ENCODE measurements at places on chromosomes 16 and 17.

- no peak for DNase-seq
These were observed 29.6 kb downstream of the CLUAP1 start for GRCh38 chr16:3530371-3530914.

DNA sequence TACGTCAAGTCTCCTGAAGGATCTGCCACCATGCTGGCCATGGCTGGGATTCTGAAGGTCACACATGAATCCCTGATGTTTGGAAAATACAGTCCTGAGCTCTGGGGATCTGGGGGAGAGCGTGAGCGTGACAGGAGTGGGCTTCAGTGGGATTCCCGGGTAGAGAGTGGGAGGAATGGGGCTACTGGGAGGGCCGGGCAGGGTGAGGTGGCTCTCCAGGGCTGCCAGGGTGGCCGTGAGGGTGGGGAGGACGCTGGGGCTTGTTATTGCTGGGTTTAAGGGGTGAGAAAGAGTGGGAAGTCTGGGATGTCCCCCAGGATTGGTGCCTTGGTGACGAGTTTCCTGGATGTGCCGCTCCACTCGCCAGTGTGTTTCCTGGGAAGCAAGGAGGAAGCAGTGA is 31.3 kb downstream of the FOXL1 start:
- no peak for DNase-seq

DNA sequence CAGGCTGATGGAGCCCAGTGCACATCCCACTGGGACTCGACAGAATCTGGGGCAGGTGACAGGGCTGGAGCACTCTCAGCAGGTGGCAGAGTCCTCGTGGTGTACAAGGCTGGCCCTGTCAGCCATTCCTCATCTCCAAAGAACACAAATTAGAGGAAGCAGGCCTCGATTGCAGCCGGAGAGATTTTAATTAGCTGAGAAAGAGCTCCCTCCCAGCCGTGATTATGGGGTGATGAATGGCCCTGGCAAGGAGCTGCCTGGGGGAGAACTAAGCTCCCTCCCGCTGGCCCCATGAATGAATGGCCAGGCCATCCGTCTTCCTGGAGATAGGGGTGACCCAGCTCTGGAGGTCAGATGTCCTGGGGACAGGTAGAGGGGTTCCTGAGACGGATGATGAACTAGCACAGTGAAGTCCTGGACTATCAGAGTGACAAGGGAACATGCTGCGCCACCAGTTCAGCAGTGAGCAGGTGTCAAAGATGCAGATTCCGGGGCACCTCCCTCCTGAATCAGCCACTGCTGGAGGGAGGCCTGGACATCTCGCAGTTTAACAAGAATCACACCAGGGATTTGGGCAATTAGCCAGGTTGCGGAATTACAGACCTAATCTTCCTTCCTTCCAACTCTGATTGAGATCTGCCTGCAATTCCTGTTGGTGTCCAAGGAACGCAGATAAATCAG is 35.5 kb downstream of the PIMREG start:
- no peak for DNase-seq

GRCh38 chr17:7817643-7817964 is 16.4 kb upstream of the KDM6B start:
- no peak for DNase-seq

DNA sequence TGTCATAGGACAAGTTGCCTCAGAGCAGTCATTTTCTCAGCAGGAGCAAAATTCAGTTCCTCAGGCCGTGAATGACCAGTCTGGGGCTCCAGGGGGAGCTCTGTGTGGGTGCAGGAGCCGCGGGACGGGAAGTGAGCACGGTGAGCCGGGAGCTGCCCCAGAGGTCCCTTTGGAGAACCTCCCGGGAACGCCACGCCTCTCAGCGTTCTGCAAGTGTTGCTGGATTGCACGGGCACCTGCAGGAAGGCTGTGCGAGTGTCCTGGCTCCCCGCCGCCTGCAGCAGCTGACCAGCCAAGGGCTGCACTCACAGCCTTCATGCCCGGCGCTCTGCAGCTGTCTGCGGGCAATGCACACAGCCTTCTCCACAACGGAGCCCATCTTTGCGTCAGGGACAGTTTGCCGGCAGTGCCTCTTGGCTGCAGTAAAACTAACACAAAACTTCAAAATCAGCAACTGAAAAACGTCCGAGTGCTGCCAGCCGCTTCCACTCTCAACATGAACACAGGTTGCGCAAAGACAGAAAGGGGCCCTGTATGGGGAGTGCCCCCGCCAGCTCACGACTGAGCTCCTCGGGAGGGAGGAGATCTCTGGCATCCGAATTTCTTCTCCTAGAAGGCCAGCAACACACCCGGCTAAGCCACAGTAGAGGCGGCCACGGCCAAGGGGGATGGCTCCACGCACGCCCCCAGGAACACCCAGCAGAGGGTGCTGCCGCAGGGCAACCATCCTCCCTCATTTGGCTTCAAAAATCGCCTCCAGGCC is 16.0 kb downstream of the NDUFAF8 start:
- DNase-seq, result no peak

- DNase-seq, result no peak
These were observed 2.8 kb downstream of the CCL22 start for GRCh38 chr16:57361404-57361803.

GRCh38 chr17:49545007-49545660 is 30.5 kb upstream of the NXPH3 start:
- DNase-seq, result no peak

- DNase-seq, result no peak
These were observed 42.8 kb downstream of the KANSL1 start for GRCh38 chr17:46150216-46150963.

DNA sequence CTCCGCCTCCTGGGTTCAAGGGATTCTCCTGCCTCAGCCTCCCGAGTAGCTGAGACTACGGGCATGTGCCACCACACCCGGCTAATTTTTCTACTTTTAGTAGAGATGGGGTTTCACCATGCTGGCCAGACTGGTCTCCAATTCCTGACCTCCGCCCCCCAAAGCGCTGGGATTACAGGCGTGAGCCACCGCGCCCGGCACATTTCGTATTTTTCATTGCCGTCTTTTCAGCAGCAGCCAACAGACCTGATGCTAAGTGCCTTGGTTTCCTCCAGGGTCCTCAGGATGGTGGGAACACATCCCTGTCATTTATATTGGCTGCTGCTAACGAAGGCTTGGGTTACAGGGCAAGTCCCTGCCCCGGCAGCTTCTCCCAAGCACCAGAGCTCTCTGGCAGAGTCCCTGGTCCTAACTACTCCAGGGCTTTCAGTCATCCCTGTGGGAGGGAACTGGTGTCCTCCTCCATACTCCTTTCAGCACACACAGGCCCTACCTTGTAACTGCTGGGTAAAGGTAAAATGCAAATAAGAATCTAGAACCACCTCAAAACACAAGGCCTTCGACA is 1.5 kb upstream of the RNF157 start:
- no peak for DNase-seq

GRCh38 chr16:22232277-22233036 is 26.4 kb downstream of the EEF2K start:
- no peak for DNase-seq

GRCh38 chr17:44907729-44908470 is 7.4 kb downstream of the GFAP start:
- DNase-seq, result no peak

DNA sequence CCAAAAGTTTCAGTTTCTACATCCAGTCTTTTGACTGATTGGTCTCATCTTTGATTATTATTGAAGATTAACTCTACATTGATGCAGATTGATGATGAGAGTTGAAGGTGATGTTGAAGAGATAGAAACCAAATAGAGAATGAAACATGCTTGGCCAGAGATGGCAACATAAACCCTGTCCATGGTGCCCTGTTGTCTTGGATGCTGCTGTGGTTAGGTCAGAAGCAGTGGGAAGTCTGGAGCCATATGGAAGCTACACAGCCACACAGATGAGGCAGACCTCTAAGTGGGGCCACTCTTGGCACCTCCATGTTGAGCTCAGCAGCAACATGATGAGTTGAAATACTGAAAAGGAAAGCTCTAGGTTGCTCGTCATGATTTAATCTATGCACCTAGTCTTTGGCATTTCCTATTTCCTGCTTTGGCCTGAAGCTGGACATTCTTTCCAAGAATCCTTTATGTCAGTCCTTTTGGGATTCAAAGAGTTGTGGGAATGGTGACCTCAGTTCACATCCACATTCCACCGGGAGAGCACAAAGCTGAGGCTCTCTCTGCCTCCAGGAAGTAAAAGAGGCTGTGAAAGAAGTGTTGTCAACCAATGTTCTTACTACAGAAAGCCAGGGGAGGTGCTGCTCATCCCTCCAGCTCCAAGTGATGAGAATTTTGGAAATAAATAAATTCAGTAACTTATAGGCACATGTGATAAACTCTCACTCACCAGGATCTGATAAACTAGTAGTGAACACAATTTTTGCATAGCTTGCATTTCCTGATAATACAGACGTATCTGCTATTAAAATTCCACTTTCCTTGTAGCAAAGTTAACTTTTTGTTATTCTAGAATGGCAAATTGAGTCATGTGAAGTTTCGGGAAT is 127.7 kb upstream of the MAF start:
- no peak for DNase-seq

- peak; percentile 61 for DNase-seq
These were observed 29.4 kb downstream of the TANC2 start for GRCh38 chr17:62995377-62995885.

GRCh38 chr16:68075980-68076379 is 9.2 kb upstream of the NFATC3 start:
- DNase-seq, result no peak

- DNase-seq, result no peak
These were observed 60.5 kb downstream of the TK2 start for GRCh38 chr16:66489385-66489784.

DNA sequence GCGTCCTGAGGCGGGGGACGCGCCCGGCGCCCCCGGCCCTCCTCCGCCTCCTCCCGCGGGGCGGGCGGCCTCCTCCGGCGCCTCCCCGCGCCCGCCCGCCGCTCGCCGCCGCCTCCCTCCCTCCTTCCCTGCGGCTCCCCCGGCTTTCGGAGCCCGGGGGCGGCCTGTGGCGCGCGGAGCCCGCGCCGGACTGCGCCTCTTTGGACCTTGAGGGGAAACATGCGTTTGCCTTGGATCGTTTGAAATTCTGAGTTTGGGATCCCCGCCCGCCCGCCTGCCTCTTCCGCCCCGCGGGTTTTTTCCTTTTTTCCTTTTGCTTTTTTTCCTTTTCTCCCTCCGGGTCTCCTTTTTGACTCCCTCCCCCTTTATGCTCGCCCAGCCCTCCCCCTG is 390 bp downstream of the ZNRF1 start:
- DNase-seq, result peak; percentile 82

GRCh38 chr17:65472666-65473309 is 88.7 kb downstream of the AXIN2 start:
- no peak for DNase-seq

Data from erythroblast (primary cell).